ENCODE measurements at places on chromosomes 16 and 17. TPM values are rescaled to one million over a fixed set of nuclear protein-coding genes. Genes with fewer than 3 reads are reported as not detected.
A peak's percentile ranks its signal among the peaks of the same experiment; 100 is the strongest.

LGALS9B gene
- not detected for total RNA-seq

MPP3 gene
- 19.1 TPM for total RNA-seq

ST6GALNAC2 gene
- total RNA-seq, result 5.1 TPM

NPIPA7 gene
- total RNA-seq, result 7.0 TPM

CMTM2 gene
- not detected for total RNA-seq

NEUROD2 gene
- total RNA-seq, result not detected

CCL18 gene
- total RNA-seq, result not detected

DNA sequence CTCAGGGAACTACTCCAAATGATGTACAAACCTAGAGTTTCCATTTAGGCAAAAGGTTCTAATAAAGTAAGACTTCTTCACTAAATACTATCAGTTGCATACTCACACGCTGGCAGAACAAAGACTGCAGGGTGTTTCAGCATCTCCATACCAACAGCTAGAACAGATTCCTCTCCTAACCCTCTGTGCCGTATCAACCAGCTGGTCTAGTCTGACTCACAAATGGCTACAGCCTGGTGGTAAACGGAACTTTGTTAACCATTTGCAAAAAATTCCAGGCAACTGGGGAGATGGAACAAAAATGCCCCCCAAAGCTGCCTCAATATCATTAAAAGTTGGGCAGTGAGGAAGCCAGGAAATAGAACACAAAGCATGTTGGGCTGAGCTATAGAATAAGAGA lies 217.1 kb downstream of the GRIN2A start:
- no peak for DNase-seq

GRCh38 chr16:47139561-47140185 lies 4.1 kb downstream of the NETO2 start:
- DNase-seq, result no peak

- no peak for DNase-seq
These were observed 11.4 kb downstream of the CASKIN1 start for GRCh38 chr16:2184962-2185361.

GRCh38 chr17:27513849-27514248 lies 57.6 kb downstream of the KSR1 start:
- no peak for DNase-seq

GRCh38 chr17:42438600-42439567 lies 15.8 kb upstream of the CAVIN1 start:
- peak; percentile 32 for DNase-seq

DNA sequence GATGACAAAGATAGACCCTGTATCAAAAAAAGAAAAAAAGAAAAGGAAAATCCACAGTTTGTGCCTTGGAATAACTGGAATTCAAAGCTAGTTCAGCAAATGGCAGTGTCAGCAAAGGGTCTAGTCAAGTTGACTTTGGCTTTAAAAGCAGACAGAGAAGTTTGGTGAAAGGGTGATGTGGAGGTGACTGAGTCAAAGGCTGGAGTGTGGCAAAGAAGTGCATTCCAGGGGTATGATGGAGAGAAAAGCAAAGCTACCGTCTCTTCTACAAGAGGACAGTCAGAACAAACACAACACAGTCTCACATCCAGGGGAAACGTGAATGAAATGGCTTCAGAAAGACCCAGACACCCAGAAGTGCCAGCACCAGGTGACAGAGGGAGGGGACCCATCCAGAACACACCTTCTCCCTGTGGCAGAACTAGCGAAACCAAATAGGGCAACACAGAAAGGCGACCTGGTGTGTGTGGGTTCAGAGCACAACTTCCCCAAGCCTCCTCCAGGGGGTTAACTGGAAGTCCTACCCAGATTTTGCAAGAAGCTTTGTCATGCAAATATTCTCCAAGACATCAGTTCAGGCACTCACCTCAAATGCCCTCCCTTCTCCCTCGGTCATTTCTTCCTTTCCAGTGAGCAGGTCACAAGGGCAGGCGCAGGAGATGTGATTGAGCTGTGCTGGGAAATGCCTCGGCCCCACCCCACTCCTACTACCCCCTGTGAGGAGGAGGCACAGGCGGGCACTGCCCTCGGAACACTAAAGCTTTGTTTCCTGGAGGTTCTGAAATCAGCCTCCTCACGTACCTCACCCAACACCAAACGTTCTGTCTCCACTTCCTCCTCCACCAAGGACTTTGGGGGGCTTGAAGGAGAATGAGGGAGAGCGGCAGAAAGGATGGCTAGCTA lies 481.9 kb downstream of the SOX9 start:
- peak; percentile 77 for DNase-seq

DNA sequence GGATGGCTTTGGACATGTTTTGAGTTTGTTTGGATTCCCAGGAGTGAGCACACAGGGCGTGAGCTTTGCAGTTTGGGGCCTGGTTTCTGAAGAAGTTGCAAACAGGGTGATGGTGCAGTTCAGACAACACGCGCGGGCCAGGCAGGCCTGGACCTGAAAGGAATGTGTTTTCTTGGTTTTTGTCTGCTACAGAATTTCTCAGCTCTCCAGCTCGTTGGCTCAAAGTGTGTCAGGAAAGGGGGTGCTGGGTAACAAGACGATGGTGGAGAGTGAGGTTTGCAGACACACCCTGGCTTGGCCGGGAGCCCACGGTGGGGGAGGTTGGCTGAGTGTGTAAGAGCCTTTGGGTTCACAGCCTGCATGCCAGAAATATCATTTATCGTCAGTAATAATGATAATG lies 82.3 kb downstream of the CMIP start:
- DNase-seq, result no peak

- DNase-seq, result no peak
These were observed 13.9 kb upstream of the KDM8 start for GRCh38 chr16:27189335-27189972.

GRCh38 chr17:40597556-40598300 lies 32.5 kb upstream of the CCR7 start:
- no peak for DNase-seq

DNA sequence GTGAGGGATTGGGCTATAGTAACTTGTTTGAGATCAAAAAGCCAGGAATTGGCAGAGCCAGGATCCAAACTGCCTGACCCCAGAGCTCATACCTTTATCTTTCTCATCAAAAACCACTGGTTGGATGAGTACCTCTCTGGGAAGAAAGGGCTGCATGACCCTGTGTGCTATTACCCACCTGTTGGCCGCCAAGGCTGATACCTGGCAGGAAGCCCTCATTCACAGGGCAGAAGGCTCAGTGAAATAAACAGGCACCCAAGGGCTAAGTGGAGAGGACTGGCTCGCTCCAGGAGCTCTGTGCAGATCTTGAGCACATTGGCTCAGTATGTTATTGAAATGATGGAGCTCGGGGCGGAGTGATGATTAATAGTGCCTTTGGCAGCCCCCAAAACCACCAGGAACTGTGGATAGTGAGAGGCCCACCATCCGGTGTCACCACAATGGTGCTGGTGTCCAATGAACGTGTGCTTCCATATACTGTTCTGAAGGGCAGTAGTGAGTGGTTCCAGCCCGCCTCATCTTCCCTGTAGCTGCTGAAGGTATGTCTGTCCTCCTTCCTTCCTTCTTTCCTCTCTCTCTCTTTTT lies 197.6 kb downstream of the MSI2 start:
- no peak for DNase-seq

DNA sequence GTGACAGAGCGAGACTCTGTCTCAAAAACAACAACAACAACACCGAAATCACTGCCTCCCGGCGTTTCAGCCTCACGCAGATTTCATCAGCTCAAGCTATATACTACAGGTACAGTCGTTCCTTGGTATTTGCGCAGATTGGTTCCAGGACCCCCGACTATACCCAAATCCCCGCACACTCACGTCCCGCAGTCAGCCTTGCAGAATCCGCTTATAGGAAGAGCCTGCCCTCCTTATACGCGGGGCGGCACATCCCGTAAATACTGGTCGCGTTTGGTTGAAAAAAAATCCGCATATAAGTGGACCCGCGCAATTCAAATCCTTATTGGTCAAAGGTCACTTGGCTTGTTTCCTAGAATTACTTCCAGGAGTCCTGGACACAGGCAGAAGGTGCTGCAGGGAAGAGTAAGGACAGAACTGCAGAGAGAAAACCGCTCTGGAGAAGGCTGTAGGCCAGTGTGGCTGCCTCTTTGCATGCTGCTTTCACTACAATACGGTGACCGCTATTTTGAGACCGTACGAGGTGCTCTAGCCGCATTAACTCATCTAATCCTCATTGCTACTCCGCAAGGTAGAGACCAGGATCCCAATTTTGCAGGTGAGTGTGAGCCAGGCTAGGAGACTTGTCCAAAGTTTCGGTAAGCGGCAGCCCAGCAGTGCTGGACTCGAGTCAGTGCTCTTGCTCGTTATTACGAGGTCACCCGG lies 718 bp downstream of the NDUFAB1 start:
- DNase-seq, result no peak

Measured in A172 (cell line).